Left cardiac atrium (tissue), 4 donors: ENCODE measurements at places on chromosomes 1 and 21. TPM values are rescaled to one million over a fixed set of nuclear protein-coding genes. Genes with fewer than 3 reads are reported as not detected.

- no peak for DNase-seq
Measured at GRCh38 chr1:31483012-31483946, 70.3 kb downstream of the SERINC2 start.

DNA sequence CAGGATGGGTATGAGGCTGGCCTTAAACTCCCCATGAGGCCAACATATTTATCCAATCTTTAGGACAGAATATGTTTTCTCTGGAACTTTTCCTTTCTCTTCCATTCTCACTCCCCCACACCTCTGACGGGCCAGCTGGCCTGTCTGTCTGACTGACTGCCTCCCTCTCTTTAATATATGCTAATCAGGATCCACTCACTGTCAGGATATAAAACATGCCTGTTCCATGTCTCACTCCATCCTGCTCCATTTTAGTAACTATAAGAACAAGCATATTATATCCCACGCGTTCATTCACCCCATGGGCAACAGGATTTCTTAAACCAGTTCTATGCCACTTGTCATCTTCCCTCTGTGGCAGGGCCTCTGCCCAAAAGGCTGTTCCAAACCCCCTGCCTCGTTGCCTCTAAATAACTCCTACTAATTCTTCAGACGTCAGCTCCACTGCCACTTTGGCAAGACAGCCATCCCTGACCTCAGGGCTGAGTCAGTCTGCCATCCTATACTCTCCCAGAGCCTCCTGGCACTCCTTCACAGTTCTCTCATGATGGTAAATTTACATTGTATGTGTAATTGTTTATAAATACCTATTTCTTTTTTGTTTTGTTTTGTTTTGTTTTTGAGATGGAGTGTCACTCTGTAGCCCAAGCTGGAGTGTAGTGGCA, 84.3 kb upstream of the SPATA6 start:
- DNase-seq, result no peak

- DNase-seq, result no peak
Measured at GRCh38 chr21:28298251-28298672, 694.4 kb downstream of the LTN1 start.

GRCh38 chr1:107413951-107414350, 273.1 kb downstream of the NTNG1 start:
- DNase-seq, result no peak

TXNIP gene
- 602 TPM for total RNA-seq

F3 gene
- total RNA-seq, result 23.6 TPM

OR6K3 gene
- not detected for total RNA-seq
